Breast epithelium (tissue), 4 donors: ENCODE measurements at places on chromosomes 16 and 17. TPM values are rescaled to one million over a fixed set of nuclear protein-coding genes. Genes with fewer than 3 reads are reported as not detected.
A peak's percentile ranks its signal among the peaks of the same experiment; 100 is the strongest.

SLFN14 gene
- not detected for total RNA-seq

DYNLRB2 gene
- 1.9 TPM for total RNA-seq

RAC3 gene
- 16.1 TPM for total RNA-seq

KRT10 gene
- total RNA-seq, result 7.6 TPM

GRCh38 chr17:35176897-35177296 lies 17.3 kb downstream of the SLC35G3 start:
- no peak for DNase-seq
- H3K27ac ChIP-seq, result no peak overlapping the region
- H3K4me3 ChIP-seq, result no peak overlapping the region
- no peaks in the 10 kb centered on the region for H3K4me1 ChIP-seq

DNA sequence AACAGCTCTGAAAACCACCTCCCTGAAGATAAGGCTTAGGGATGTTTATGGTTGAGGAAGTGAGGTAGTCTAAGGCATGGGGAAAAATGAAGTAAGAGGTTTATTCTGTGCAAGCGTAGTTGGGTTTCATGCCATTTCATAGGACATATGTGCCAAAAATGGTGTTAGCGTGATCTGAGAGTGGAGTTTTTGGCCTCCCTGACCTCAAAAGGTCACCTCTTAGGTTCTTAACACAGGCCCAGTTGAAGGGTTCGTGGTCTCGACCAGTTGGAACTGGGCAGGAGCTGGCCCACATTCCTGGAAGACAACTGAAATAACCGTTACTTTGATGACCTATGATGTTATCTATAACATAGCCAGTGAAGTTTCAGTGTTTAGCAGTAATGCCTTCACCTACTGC lies 57.0 kb downstream of the MRTFB start:
- DNase-seq, result no peak
- no peaks in the 10 kb centered on the region for H3K36me3 ChIP-seq
- H3K4me3 ChIP-seq, result no peak overlapping the region
- H3K27ac ChIP-seq, result no peak overlapping the region

GRCh38 chr17:62871291-62871690 lies 63.2 kb upstream of the MARCHF10 start:
- H3K27ac ChIP-seq, result no peak overlapping the region
- no peak overlapping the region for H3K4me3 ChIP-seq
- H3K36me3 ChIP-seq, result no peaks in the 10 kb centered on the region
- no peaks in the 10 kb centered on the region for H3K4me1 ChIP-seq
- no peaks in the 10 kb centered on the region for H3K27me3 ChIP-seq

EPN3 gene
- total RNA-seq, result 32.8 TPM

- no peaks in the 10 kb centered on the region for H3K36me3 ChIP-seq
- H3K27ac ChIP-seq, result no peak overlapping the region
- no peak overlapping the region for H3K4me3 ChIP-seq
- no peak for DNase-seq
- H3K4me1 ChIP-seq, result no peaks in the 10 kb centered on the region
These were observed 5.1 kb upstream of the ITPRIPL2 start for GRCh38 chr16:19108409-19109287.

SPEM2 gene
- not detected for total RNA-seq

GRCh38 chr16:70493802-70494201 lies 29.6 kb downstream of the COG4 start:
- H3K36me3 ChIP-seq, result no peaks in the 10 kb centered on the region
- no peaks in the 10 kb centered on the region for H3K27me3 ChIP-seq
- H3K27ac ChIP-seq, result no peak overlapping the region
- no peak for DNase-seq
- H3K4me3 ChIP-seq, result no peak overlapping the region
- no peaks in the 10 kb centered on the region for H3K4me1 ChIP-seq

VPS35L gene
- total RNA-seq, result 43.3 TPM

JPH3 gene
- total RNA-seq, result 0.33 TPM

DNA sequence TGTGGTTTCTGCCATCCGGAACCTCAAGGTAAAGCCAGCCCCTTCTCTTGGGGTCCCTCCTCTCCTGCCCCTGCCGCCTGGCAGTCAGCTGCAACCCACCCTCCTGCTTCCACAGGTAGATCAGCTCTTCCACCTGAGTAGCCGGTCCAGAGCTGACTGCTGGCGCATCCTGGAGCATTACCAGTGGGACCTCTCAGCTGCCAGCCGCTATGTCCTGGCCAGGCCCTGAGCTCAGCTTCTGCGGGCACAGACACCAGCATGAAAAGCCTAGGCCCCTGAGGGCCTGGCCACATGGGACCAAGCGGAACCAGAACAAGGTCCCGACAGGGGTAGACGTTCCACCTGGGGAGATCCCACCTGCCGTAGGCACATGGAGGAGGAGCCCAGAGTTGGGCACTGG lies 5.5 kb downstream of the PLSCR3 start:
- no peak overlapping the region for H3K27ac ChIP-seq
- H3K27me3 ChIP-seq, result no peaks in the 10 kb centered on the region
- H3K4me3 ChIP-seq, result no peak overlapping the region
- H3K36me3 ChIP-seq, result peaks cover 9% of the 10 kb centered on the region
- no peak for DNase-seq

- no peaks in the 10 kb centered on the region for H3K36me3 ChIP-seq
- H3K27me3 ChIP-seq, result no peaks in the 10 kb centered on the region
- no peaks in the 10 kb centered on the region for H3K4me1 ChIP-seq
- H3K27ac ChIP-seq, result no peak overlapping the region
- no peak for DNase-seq
These were observed 80.8 kb upstream of the TRAP1 start for GRCh38 chr16:3797904-3798811.

- peaks cover 6% of the 10 kb centered on the region for H3K4me1 ChIP-seq
- H3K4me3 ChIP-seq, result no peak overlapping the region
- H3K27me3 ChIP-seq, result no peaks in the 10 kb centered on the region
- no peaks in the 10 kb centered on the region for H3K36me3 ChIP-seq
- peak overlapping the region; percentile 29 for H3K27ac ChIP-seq
- no peak for DNase-seq
These were observed 9.4 kb downstream of the BAHCC1 start for GRCh38 chr17:81404558-81405165.

DNA sequence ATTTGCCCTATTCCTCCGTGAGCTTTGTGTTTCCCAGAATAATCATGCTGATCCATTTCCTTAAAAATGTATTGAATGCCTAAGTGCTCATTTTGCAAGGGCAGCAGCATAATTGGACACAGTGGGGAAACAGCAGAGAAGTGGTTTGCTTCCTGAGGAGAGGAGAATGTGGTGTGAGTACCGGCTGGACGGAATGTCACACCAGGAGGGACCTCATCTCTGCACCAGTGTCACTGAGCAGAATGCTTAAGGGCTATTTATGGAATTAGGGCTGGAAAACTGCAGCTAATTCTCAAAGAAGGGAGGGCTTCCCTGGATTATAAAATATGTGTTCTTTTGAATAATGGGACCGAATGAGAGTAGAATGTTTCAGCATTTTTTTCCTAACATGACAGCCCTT lies 1100.6 kb upstream of the RBFOX1 start:
- no peak overlapping the region for H3K27ac ChIP-seq
- no peaks in the 10 kb centered on the region for H3K27me3 ChIP-seq
- H3K4me1 ChIP-seq, result no peaks in the 10 kb centered on the region
- no peak overlapping the region for H3K4me3 ChIP-seq
- no peaks in the 10 kb centered on the region for H3K36me3 ChIP-seq

TRAP1 gene
- total RNA-seq, result 44.8 TPM

CLUH gene
- 37.6 TPM for total RNA-seq

DNA sequence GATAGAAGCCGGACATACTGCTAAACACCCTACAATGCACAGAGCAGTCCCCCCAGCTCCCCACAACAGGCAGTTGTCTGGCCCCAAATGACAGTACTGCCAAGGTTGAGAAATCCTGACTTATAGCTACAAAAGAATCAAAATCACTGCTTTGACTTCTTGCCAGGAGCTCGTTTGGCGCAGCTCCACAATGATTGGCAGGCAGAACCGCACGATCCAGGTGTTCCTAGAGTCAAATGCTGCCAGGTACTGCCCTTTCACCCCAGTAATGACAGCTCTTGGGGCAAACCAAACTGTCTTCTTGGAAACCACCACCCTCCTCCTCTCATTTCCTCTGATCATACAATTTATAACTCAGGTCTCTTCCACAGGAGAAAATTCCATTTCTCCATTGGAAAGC lies 2.2 kb upstream of the TMC5 start:
- DNase-seq, result no peak
- H3K36me3 ChIP-seq, result no peaks in the 10 kb centered on the region
- H3K4me1 ChIP-seq, result peaks cover 5% of the 10 kb centered on the region
- peak overlapping the region; percentile 50 for H3K27ac ChIP-seq
- no peaks in the 10 kb centered on the region for H3K27me3 ChIP-seq

C1QTNF8 gene
- total RNA-seq, result not detected

DNA sequence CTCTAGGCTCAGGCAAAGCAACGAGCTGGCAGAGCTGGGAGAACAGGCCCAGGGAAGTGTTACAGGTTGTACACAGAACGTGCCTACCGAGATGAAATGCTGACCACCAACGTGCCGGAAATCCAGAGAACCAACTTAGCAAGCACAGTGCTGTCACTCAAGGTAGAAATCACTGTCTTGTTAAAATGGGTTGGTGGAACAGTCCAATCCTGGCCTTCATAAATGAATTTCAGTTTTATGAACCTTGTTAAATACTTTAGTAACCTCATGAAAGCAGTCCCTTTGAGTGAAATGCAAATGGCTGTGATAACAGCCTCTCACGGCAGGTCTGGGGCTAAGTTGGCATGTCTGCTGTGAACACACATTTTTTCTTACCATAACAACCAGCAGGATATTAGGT lies 29.0 kb downstream of the ETV4 start:
- DNase-seq, result no peak
- no peak overlapping the region for H3K27ac ChIP-seq
- H3K36me3 ChIP-seq, result no peaks in the 10 kb centered on the region
- no peaks in the 10 kb centered on the region for H3K4me1 ChIP-seq

SMIM22 gene
- total RNA-seq, result not detected

GRCh38 chr16:47460359-47460710 lies 528 bp downstream of the ITFG1 start:
- no peaks in the 10 kb centered on the region for H3K36me3 ChIP-seq
- no peak for DNase-seq
- H3K4me1 ChIP-seq, result peaks cover 4% of the 10 kb centered on the region
- H3K27me3 ChIP-seq, result no peaks in the 10 kb centered on the region

IRX5 gene
- 10.9 TPM for total RNA-seq

HEATR9 gene
- total RNA-seq, result not detected

- H3K4me3 ChIP-seq, result no peak overlapping the region
- no peaks in the 10 kb centered on the region for H3K4me1 ChIP-seq
- H3K27me3 ChIP-seq, result no peaks in the 10 kb centered on the region
- no peak for DNase-seq
- H3K36me3 ChIP-seq, result no peaks in the 10 kb centered on the region
- H3K27ac ChIP-seq, result no peak overlapping the region
These were observed 17.4 kb downstream of the CCDC182 start for GRCh38 chr17:57727630-57728175.

GRCh38 chr17:42937712-42938596 lies 26.3 kb downstream of the AARSD1 start:
- H3K36me3 ChIP-seq, result no peaks in the 10 kb centered on the region
- H3K4me1 ChIP-seq, result no peaks in the 10 kb centered on the region
- H3K4me3 ChIP-seq, result no peak overlapping the region
- no peak overlapping the region for H3K27ac ChIP-seq
- DNase-seq, result no peak

GRCh38 chr17:21548236-21548635 lies 144.1 kb upstream of the KCNJ18 start:
- no peaks in the 10 kb centered on the region for H3K36me3 ChIP-seq
- H3K27me3 ChIP-seq, result no peaks in the 10 kb centered on the region
- no peak overlapping the region for H3K27ac ChIP-seq
- no peaks in the 10 kb centered on the region for H3K4me1 ChIP-seq
- no peak overlapping the region for H3K4me3 ChIP-seq

DNA sequence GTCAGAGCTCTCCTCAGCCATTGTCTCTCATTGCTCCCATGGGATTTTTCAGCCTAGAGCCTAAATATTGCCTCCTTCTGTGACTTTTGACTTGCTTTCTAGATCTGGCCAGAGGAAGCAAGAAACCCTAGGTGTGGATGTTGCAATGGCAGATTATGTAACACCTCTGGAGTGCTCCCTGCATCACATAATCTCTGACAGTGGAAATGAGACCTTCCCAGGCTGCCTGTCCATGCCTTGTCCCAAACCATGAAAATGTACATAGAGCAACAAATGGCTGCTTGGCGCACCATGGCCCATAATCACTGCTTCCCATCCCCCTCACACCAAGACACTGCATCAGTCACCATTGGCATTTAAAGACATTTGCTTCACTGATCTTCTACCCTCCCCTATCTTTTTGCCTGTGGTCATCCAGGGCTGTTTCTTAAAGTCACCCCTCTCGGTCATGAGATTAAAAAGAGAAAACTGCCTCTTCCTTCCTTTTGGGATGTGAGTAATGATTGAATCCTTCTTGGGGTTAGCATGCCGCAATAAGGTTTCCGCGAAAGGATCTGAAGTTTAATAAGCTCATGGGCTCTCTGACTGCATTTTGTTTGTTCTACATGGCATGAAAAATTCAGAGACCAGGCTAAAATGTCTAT lies 34.2 kb upstream of the CCL2 start:
- no peaks in the 10 kb centered on the region for H3K27me3 ChIP-seq
- no peak overlapping the region for H3K27ac ChIP-seq
- no peaks in the 10 kb centered on the region for H3K36me3 ChIP-seq
- H3K4me3 ChIP-seq, result no peak overlapping the region
- no peak for DNase-seq
- H3K4me1 ChIP-seq, result no peaks in the 10 kb centered on the region
